ENCODE measurements at places on chromosomes 3 and 15. TPM values are rescaled to one million over a fixed set of nuclear protein-coding genes. Genes with fewer than 3 reads are reported as not detected.
A peak's percentile ranks its signal among the peaks of the same experiment; 100 is the strongest.

GRCh38 chr3:155347901-155348300 is 54.4 kb upstream of the STRIT1 start:
- H3K27me3 ChIP-seq: no peaks in the 10 kb centered on the region
- no peak overlapping the region for H3K4me3 ChIP-seq
- DNase-seq: no peak
- no peaks in the 10 kb centered on the region for H3K36me3 ChIP-seq
- no peaks in the 10 kb centered on the region for H3K4me1 ChIP-seq

- H3K4me1 ChIP-seq: peaks cover 12% of the 10 kb centered on the region
- no peak overlapping the region for H3K27ac ChIP-seq
- H3K4me3 ChIP-seq: no peak overlapping the region
- peaks cover 5% of the 10 kb centered on the region for H3K27me3 ChIP-seq
- peak; percentile 13 for DNase-seq
Observed at GRCh38 chr3:115518100-115518852, 105.0 kb upstream of the GAP43 start.

The SLC6A1 gene
- not detected for total RNA-seq

The DUOX1 gene
- 0.13 TPM for total RNA-seq

GRCh38 chr3:162704238-162704637 is 1207.6 kb downstream of the OTOL1 start:
- DNase-seq: no peak
- peaks cover 12% of the 10 kb centered on the region for H3K4me1 ChIP-seq
- no peak overlapping the region for H3K4me3 ChIP-seq
- no peaks in the 10 kb centered on the region for H3K36me3 ChIP-seq
- H3K27ac ChIP-seq: no peak overlapping the region

GRCh38 chr3:61563313-61564271 is 2.2 kb downstream of the PTPRG start:
- no peak for DNase-seq
- peaks cover 43% of the 10 kb centered on the region for H3K4me1 ChIP-seq
- H3K27me3 ChIP-seq: peaks cover 6% of the 10 kb centered on the region
- H3K27ac ChIP-seq: peak overlapping the region; percentile 84
- 0 out of 2 replicates have a peak, but pooled peaks cover 4% of the 10 kb centered on the region for H3K36me3 ChIP-seq

The CYP8B1 gene
- not detected for total RNA-seq

GRCh38 chr3:106827515-106828213 is 549.6 kb upstream of the CCDC54 start:
- DNase-seq: peak; percentile 68
- H3K4me1 ChIP-seq: peaks cover 68% of the 10 kb centered on the region
- peak overlapping the region; percentile 42 for H3K4me3 ChIP-seq
- peaks cover 11% of the 10 kb centered on the region for H3K36me3 ChIP-seq
- no peaks in the 10 kb centered on the region for H3K27me3 ChIP-seq

DNA sequence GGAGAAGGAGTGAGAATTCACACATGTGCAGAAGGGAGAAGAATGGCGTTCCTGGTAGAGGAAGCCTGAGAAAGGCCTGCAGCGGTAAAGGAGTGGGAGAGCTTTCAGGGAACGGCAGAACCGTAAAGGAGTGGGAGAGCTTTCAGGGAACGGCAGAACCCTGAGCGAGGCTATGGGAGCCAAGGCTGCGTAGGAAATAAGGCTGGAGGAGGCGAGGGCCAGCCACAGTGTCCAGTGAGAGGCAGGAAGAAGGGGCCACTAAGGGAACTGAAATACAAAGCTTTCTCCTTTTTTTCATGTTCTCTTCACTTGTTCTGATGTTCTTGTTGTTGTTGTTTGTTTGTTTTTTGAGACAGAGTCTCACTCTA is 41.6 kb downstream of the GOLGA6L10 start:
- peaks cover 8% of the 10 kb centered on the region for H3K36me3 ChIP-seq
- peaks cover 5% of the 10 kb centered on the region for H3K4me1 ChIP-seq
- no peak for DNase-seq
- no peak overlapping the region for H3K27ac ChIP-seq
- H3K4me3 ChIP-seq: no peak overlapping the region

The CASR gene
- total RNA-seq: not detected

The CFAP92 gene
- not detected for total RNA-seq

DNA sequence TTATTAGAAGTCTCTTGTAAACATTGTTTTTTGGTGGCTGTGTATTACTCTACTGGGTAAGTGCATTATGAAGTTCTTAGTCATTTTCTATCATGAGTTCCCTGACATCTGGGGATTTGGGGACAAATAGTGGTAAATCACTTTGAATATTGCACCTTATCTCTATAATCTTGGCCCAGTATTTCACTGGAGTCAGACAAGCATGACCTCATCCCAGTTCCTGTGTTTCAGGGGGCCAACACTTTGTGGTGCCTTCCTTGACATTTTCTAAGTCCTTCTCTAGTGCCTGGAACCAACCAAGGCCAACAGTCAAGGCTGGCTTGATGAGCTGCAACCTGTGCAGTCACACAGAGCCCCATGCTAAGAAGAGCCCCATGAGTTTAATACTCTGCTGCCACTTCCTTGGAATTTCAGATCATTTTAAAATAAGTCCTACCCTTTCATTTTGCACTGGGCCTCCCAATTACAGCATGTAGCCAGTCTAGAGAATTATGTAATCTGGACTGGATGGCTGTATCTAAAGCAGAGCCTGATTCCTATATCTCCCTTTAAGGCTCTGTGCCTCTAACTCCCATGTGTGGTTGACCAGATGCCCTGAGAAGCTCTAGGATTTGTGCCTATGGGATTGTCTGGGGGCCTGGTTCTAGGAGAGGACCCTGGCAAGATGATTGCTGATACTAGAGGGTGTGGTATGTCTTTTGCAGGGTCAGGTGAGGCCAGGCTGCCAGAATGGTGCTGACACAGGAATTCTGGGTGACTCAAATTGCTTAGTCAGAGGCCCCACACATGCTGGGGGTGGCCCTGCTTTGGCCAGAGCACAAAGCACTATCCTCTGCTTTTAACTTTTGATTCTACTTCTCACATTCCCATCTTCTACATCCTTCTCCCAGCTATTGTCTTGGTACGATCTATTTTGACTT is 319.6 kb upstream of the TBC1D5 start:
- no peaks in the 10 kb centered on the region for H3K36me3 ChIP-seq
- peaks cover 50% of the 10 kb centered on the region for H3K4me1 ChIP-seq
- peak overlapping the region; percentile 29 for H3K4me3 ChIP-seq
- H3K27ac ChIP-seq: peak overlapping the region; percentile 84
- H3K27me3 ChIP-seq: no peaks in the 10 kb centered on the region
- peak; percentile 67 for DNase-seq

- no peak overlapping the region for H3K4me3 ChIP-seq
- peaks cover 65% of the 10 kb centered on the region for H3K4me1 ChIP-seq
- no peak for DNase-seq
- peak overlapping the region; percentile 48 for H3K27ac ChIP-seq
Observed at GRCh38 chr15:58474741-58475323, 43.0 kb downstream of the LIPC start.
